SK-N-DZ (cell line): ENCODE measurements at places on chromosomes 13 and 19.

DNA sequence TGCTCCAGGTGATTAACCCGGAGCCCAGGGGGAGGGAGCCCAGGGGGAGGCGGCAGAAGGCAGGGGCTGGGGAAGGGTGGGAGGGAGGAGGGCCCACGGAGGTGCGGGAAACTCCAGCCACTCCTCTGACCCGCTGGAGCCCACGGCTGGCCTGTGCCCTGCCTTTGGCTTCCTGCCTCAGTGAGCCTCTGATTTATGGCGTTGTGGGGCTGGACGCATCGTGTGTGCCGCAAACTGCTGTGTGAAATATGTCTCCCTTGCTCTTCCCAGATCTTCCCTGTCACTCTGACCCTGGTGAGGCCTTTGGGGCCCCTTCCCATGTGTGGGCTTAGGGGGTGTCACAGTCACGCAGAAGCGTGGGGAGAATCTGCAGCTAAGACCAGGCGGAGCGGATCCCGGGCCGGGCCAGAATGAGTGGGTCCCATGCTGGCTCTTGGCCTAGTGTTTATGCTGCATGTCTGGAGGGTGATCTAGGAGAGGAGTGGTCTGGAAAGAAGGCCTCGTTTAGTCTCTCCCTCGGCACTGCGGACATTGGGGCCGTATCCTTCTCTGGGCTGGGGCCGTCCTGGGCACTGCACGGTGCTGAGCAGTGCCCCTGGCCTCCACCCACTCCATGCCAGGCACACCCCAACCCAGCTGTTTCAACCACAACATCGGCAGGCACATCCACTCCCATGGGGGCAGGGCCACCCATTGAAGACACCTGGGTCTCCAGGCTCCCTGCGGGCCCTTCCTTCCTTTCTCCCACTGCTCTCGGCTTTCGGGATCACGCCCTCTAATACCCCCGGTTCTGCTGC lies 123.0 kb downstream of the KDM4B start:
- no peak for DNase-seq

GRCh38 chr19:52535771-52536447 lies 8.4 kb downstream of the ZNF808 start:
- DNase-seq: no peak

DNA sequence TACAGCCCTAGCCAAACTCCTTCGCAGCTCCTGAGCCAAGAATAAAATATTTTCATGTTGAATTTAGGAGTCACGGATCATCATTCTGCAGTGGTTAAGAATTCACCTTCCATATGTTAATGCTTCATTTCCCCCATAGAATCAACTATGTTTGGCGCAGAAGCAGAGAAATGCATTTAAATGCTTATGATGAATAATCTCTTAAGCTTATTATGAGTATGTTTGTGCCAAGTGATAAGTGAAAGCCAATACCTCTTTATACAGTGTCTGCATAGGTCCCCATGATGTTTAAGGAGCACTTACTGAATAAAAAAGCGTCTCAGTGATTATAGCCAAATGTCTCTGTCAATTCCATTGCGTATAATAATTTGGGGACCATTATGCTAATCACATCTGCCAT lies 32.7 kb upstream of the POMP start:
- DNase-seq: no peak

DNA sequence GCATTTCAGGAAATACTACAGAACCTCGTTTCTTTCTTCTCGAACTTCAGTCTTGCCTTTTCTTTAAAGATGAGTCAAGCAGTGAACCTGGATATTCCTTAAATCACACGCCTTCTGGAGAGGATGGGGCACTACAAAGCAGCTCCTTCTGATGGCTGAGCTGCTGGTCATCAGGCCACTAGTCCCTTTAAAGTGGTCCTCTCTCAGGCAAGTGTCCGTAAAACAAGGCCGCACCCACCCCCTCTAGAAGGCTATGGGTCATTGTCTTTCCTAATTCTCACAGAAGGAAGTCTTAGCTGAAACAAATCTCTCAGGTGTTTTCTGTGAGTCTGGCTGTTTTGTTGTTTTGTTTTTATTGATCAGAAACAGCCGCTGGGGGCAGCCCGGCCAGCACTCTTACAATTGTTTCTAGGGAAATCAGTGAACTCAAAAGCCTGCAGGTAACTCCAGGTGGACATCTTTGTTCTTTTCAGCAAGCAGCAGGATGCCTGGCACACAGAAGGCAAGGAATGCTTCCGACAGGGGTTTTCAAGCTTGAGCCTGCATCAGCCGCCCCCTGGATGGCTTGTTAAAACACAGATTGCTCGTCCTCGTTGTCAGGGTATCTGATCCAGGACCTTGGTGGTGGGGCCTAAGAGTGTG lies 45.4 kb downstream of the MBNL2 start:
- DNase-seq: no peak

DNA sequence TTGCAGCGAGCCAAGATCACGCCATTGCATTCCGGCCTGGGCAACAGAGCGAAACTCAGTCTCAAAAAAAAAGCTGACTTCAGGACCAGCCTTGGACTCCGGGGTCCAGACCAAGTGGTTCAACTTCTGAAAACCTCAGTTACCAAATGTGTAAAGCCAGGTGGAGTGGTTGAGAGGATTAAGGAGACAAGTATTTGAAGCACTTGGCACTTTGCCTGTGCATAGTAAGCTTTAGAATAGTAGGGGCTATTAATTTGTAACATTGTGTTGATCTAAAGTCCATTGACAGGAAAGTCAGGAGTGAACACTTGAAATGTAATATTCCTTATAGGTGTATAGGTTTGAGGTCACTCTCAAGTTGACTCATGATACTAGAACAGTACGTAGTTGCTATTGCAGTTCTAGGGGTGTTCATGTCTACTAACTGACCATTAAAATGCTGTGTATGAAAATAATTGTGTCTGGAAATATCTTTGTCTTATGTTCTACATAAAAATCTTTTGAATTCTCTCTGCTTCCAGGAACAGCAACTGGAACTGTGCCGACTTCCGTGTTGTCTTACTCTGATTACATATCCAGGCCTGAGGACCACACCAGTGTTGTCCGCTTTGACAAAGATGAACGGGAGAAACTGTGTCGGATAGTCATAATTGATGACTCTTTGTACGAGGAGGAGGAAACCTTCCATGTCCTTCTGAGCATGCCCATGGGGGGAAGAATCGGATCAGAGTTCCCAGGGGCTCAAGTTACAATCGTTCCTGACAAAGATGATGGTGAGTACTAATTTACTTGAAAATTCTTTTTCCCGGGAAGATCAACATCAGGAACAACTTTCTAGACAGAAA lies 97.4 kb downstream of the FREM2 start:
- no peak for DNase-seq

DNA sequence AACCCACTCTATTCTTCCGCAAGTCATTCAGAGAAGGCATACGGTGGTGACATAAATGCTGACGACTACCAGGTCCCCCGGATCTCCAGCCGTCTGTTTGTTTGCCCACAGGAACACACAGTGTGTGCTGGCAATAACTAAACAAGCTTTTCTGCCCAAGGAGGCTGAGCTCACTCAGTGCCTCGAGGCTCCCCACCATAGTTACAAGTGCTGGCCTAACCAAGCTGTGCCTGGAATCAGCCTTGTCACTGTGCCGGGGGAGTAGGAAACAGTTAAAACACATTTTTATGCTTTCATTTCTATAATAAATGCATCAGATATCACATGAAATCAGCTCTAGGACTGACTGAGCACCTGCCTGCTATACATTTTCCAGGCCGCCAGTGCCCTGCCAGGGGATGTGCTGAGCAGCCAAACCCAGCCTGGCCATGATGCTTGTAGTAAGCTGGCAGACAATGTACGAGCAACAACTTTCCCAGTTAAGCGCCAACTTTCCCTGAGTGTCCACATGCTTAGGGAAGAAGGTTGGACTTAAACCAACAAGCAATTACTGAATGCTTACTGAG lies 28.1 kb downstream of the BRD4 start:
- DNase-seq: no peak

DNA sequence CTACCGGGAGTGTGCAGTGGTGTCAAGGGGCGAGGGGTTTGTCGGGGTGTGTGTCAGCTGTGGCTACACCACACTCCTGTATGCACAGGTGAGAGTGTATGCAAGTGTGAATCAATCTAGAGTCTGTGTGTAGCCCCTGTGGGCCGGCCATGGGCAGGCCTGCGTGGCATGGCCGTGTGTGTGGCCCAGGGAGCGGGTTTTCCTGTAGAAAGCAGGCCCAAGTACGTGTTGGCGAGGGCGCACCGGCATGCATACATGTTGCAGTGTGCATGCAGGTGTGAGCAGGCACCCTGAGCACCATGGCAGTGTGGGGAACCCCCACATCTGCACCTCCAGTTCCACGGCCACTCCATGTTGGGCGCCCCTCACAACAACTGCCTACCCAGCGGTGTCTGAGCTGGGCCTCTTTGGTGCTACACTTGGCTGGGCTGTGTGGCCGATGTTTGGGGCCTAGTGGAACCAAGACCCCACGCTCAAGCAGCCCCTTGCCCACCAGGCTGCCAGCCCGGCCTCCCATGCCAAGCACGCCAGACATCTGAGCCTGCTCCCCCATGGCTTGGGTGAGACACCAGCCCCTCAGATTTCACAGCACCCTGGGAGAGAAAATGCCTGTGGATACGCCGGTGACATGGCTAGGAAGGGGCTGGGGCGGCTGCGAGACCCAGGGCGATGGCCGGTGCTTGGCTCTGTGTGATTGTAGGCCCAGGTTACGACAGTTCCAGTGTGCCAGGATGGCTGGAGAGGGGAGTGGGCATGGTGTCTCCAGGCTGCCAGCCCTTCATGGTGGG lies 2.1 kb downstream of the NFIX start:
- no peak for DNase-seq

GRCh38 chr13:25232937-25233515 lies 54.3 kb downstream of the MTMR6 start:
- peak; percentile 45 for DNase-seq

GRCh38 chr19:19964416-19964815 lies 63.7 kb downstream of the ZNF93 start:
- DNase-seq: no peak

GRCh38 chr13:38914070-38914469 lies 76.6 kb downstream of the STOML3 start:
- no peak for DNase-seq

GRCh38 chr13:110166598-110166997 lies 140.4 kb downstream of the COL4A1 start:
- DNase-seq: no peak

DNA sequence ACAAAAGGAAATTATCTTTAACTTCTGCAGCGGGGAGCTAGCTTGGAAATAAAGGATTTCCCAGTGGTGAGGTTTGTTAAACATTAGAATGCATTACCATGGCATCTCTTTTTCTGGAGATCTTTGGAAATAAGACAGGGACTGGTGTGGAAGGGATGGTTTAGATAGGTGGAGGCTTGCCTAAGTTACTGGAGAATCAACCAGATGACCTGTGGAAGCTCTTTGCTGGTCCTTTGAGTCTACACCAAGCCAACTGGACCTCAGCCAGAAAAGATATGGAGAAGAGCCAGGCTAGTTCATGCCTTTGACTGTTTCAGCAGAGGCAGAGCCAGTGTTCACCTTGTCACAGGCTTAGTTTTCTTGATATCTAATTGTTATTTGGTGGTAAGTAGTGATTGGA lies 134.7 kb downstream of the KCNRG start:
- DNase-seq: no peak

DNA sequence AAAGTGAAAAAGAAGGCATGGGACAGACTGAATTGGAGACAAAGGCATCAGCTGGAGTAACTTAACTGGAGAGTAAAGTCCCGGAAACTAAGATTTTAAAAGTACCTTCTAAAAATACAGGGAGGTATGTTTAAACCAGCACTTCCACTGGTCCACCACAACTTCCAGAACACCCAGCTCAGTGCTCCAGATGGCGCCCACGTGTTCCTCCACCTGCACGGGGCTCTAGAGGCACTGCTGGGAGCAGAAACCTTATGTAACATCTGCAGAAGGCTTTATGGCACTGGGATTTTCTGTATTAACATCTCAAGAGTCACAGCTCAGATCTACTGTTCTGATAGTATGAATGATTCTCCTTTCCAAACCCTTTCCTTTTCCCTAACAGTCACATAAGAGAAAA lies 252.1 kb downstream of the DCLK1 start:
- DNase-seq: no peak

DNA sequence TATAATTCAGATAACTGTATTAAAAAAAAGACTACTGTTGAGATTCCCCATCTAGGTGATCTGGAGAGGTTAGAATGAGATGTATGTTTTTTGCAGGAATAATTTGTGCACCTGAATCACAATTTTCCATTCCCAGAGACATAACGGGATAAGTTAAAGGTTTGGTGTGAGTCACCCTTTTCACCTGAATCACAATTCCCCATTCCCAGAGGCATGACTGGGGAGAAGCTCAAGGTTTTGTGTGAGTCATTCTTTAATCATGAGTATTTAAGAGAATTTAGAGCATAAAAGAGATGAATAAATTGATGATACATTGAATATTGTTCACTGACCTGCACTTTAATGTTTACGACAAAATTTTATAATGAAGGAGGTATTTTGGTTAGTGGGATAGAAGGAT lies 9.0 kb downstream of the OR7A5 start:
- DNase-seq: no peak

DNA sequence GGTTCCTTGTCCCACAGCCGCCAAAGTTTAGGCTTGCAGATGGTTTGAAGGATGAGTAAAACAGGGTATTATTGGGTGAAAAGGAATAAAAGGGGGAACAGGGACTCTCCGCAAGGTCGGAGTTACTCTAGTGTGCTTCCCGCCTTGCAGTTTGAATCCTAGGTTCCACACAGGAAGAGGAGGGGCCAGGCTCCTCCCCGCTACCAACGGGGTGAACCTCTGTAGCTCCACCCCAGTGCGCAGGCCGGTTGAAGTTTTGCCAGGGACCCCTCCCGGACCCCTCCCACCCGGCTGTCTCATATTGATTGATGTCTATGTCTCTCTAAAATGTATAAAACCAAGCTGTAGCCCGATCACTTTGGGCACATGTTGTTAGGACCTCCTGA lies 11.6 kb upstream of the GTF2F2 start:
- DNase-seq: no peak

GRCh38 chr19:8387688-8388611 lies 2.2 kb upstream of the RAB11B start:
- no peak for DNase-seq

DNA sequence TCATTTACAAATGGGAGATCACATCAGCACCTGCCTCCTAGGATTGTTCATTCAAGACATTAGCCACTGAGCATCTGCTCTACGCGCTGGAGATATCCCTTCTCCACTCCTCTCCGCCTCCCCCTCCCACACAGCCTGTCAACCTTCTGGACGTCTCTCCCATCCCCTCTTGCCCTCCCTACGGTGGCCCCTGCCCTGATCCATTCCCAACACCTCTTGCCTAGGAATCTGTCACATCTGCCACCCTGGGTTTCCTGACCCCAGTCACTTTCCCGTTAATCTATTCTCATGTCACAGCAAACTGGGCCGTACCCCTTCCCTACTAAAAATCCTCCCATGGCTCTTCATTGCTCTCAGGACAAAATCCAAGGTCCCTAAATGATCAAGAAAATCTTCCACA lies 10.3 kb downstream of the DYRK1B start:
- DNase-seq: peak; percentile 22

GRCh38 chr19:54916822-54917221 lies 10.9 kb downstream of the NCR1 start:
- DNase-seq: no peak

DNA sequence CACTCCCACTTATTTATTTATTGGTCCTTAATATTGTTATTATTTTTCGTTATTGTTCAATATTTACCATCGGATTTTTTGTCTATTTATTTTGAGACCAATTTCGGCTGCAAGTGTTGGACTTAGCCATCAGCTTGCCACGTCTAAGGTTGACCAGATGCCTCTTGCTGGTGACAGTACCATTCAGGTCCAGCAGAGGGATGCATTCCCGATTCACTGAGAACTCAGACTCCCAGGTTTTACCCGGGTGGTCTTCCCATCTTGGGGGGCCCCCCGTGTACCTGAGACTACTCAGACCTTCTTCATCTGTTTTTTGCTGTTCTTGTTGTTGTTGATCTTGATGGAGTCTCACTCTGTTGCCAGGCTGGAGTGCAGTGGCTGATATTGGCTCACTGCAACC lies 1435.2 kb downstream of the UQCRFS1 start:
- DNase-seq: no peak
